Cardiac ventricle fibroblast (primary cell): ENCODE measurements at places on chromosomes 11 and 22. TPM values are rescaled to one million over a fixed set of nuclear protein-coding genes. Genes with fewer than 3 reads are reported as not detected.

The FAM111B gene
- total RNA-seq = 0.29 and 0.31 TPM in 2 replicates

The HORMAD2 gene
- total RNA-seq = not detected in 2 replicates

The CCDC81 gene
- not detected in 2 replicates for total RNA-seq

The TRIOBP gene
- total RNA-seq = 120 and 124 TPM in 2 replicates

The CD248 gene
- 258 and 278 TPM in 2 replicates for total RNA-seq

The SYT12 gene
- total RNA-seq = 2.2 and 3.1 TPM in 2 replicates

The NTM gene
- 1.1 and 3.9 TPM in 2 replicates for total RNA-seq

The KCNE3 gene
- 3.4 TPM in 2 replicates for total RNA-seq

The RASD2 gene
- not detected in 2 replicates for total RNA-seq

The PNPLA5 gene
- not detected in 2 replicates for total RNA-seq

The BCR gene
- total RNA-seq = 25.4 and 30.8 TPM in 2 replicates

The FIBP gene
- total RNA-seq = 104 and 109 TPM in 2 replicates

The OR52E8 gene
- not detected in 2 replicates for total RNA-seq
